ENCODE measurements at places on chromosomes 1 and 21. TPM values are rescaled to one million over a fixed set of nuclear protein-coding genes. Genes with fewer than 3 reads are reported as not detected.

CGN gene
- total RNA-seq, result 1.7 TPM

CD1E gene
- not detected for total RNA-seq

IL19 gene
- total RNA-seq, result not detected

PFKFB2 gene
- total RNA-seq, result 15.8 TPM

HSPA6 gene
- total RNA-seq, result not detected

ATAD3B gene
- total RNA-seq, result 28.6 TPM

CADM3 gene
- total RNA-seq, result 0.13 TPM

OR6N1 gene
- total RNA-seq, result not detected

ADORA3 gene
- total RNA-seq, result not detected

SFN gene
- total RNA-seq, result not detected

MAN1C1 gene
- total RNA-seq, result 73.3 TPM

PDZK1 gene
- 0.31 TPM for total RNA-seq

DIO1 gene
- not detected for total RNA-seq
